ENCODE measurements at places on chromosomes 6 and 20.

- no peak for DNase-seq
Measured at GRCh38 chr6:69294862-69295261, 501.9 kb downstream of the LMBRD1 start.

DNA sequence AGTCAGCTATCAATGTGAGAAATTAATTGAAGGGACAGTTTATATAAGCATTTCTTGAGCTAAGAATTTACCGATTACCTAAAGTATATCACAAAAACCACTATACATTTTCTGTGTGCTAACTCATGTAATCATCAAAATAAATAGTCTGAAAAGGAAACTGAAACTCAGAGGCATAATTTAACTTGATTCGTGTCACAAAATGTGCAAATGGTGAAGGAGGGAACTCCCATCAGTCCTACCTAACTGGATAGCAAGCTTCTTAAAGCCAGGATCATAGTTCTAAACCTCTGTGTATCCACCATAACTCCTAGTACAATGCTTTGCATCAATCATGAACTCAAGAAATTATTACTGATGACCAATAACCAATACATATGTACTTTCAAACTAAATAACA is 91.0 kb downstream of the ASCC3 start:
- DNase-seq, result no peak

DNA sequence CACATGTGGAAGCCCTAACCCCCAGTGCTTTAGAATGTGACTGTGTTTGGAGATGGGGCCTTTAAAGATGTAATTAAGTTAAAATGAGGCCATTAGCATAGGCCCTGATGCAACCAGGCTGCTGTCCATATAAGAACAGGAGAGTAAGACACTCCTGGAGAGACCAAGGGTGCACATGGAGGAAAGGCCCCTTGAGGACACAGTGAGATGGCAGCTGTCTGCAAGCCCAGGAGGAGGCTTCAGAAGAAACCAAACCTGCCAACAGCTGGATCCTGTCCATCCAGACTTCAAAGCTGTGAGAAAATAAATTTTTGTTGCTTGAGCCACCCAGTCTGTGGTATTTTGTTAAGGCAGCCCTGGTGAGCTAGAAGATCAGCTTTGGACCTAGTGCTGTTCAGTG is 16.8 kb upstream of the SNRPB2 start:
- DNase-seq, result no peak

DNA sequence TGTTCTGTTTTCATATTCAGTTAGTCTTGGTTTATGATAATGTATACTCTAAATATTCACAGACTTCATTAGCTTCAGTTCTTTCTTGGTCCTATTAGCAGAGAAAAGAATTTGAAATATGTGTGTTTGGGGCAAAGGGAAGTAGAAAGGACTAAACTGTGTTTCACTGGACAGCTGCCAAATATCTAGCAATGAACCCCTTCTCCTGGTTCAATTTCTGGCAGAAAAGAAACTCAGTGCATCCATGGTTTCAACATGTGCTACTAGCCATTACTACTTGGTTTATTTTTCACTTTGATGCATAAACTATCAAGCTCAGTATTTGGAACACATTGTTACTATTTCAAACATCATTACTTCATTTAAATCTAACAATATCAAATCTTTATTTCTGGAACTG is 43.6 kb downstream of the FBXL4 start:
- no peak for DNase-seq

- DNase-seq, result peak; percentile 89
Measured at GRCh38 chr20:62822788-62823651, 6.2 kb downstream of the COL9A3 start.

GRCh38 chr6:139764498-139764986 is 390.1 kb upstream of the CITED2 start:
- DNase-seq, result peak; percentile 3

- DNase-seq, result no peak
Measured at GRCh38 chr6:14092838-14093789, 24.5 kb upstream of the CD83 start.

- no peak for DNase-seq
Measured at GRCh38 chr6:148776321-148777308, 29.8 kb downstream of the UST start.
